Thoracic aorta (tissue), 2 donors: ENCODE measurements at places on chromosomes 1 and 21. TPM values are rescaled to one million over a fixed set of nuclear protein-coding genes. Genes with fewer than 3 reads are reported as not detected.

DNA sequence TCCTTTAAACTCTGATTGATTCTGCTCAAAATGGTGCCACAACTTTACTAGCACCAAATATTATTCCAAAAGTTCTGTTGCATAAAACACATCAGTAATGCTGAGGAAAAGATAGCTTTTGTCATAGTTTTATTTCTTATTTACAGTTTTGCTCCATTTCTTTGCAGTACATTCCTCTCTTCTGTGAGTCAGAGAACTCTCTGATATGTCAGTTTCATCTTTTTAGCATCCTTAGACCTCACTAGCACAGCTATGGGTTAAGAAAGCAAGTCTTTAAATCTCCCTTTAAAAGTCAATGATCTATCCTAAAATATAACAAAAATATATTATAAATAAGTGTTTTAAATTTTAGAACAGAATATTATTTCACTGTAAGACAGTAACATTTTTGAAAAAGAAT, 356.6 kb upstream of the SNX7 start:
- H3K27ac ChIP-seq, result no peak overlapping the region
- no peaks in the 10 kb centered on the region for H3K36me3 ChIP-seq
- no peak overlapping the region for H3K4me3 ChIP-seq
- H3K27me3 ChIP-seq, result no peaks in the 10 kb centered on the region

DNA sequence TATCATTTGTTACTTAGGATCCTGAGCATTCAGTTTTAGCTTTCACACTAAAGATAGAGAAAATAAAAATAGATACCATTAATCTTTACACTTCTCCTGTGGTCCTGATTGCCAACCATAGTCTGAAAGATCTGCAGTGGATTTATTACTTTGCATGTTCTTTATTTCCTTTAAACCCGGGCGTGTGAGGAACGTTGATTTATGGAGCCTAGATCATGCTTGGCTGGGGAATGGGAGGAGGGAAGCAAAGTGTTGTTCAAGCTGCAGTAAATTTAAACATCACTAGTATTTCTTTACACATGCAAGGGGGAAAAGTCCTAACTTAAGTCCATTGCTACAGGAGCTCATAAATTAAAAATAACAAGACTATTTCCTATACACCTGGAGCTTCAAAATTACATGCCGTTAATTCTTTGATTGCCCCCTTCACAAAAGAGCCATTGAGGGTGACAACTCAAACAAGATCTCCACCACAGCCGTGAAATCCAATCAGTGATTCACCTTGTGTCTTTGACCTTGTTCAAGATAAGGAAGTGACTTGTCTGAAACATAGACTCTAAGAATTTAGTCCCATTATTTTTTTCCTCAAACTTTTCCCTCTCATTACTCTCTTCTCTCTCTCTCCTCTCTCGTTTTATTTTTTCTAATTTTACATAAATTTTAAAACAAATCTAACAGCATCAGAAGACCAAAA, 282.7 kb downstream of the KIF26B start:
- H3K27ac ChIP-seq, result no peak overlapping the region
- DNase-seq, result no peak
- no peaks in the 10 kb centered on the region for H3K36me3 ChIP-seq
- no peaks in the 10 kb centered on the region for H3K27me3 ChIP-seq
- H3K4me3 ChIP-seq, result no peak overlapping the region

Gene SPATA6
- total RNA-seq, result 16.1 TPM

- no peak overlapping the region for H3K4me3 ChIP-seq
- H3K27me3 ChIP-seq, result no peaks in the 10 kb centered on the region
- no peaks in the 10 kb centered on the region for H3K4me1 ChIP-seq
- DNase-seq, result no peak
- H3K36me3 ChIP-seq, result no peaks in the 10 kb centered on the region
- H3K27ac ChIP-seq, result no peak overlapping the region
Observed at GRCh38 chr21:21238629-21239400, 240.6 kb downstream of the NCAM2 start.

DNA sequence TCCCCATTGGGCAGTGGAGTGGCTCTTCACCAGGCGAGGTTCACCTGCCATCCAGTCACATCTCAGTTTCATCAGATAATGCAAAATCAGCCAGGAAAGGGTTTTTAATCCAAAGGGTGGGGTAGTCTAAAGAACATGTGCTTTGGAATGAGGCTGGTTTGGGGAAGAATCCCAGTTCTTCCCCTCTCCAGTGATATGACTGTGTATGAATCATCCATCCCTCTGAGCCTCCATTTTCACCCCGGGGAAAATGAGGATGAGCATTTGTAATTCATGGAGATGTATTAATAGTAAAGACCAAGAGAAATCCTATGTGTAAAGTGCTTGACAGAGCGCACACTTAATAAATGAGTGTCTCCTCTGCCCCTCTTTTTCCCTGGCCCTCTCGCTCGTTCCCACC, 215.1 kb upstream of the FGGY start:
- no peak overlapping the region for H3K27ac ChIP-seq
- H3K4me1 ChIP-seq, result no peaks in the 10 kb centered on the region
- no peaks in the 10 kb centered on the region for H3K36me3 ChIP-seq
- H3K4me3 ChIP-seq, result no peak overlapping the region
- no peak for DNase-seq

Gene SH2D1B
- 0.68 TPM for total RNA-seq

Gene PGBD2
- total RNA-seq, result 6.5 TPM

GRCh38 chr1:92315766-92316599, 17.1 kb downstream of the RPAP2 start:
- DNase-seq, result no peak
- H3K36me3 ChIP-seq, result no peaks in the 10 kb centered on the region
- H3K4me1 ChIP-seq, result no peaks in the 10 kb centered on the region
- no peak overlapping the region for H3K27ac ChIP-seq

- H3K4me1 ChIP-seq, result peaks cover 13% of the 10 kb centered on the region
- peaks cover 15% of the 10 kb centered on the region for H3K36me3 ChIP-seq
- peak overlapping the region; percentile 8 for H3K27ac ChIP-seq
- H3K4me3 ChIP-seq, result no peak overlapping the region
- DNase-seq, result no peak
Observed at GRCh38 chr1:203807196-203807595, 11.8 kb downstream of the ZBED6 start.

GRCh38 chr1:236051242-236051791, 13.6 kb downstream of the NID1 start:
- no peaks in the 10 kb centered on the region for H3K4me1 ChIP-seq
- peaks cover 14% of the 10 kb centered on the region for H3K36me3 ChIP-seq
- DNase-seq, result no peak
- H3K4me3 ChIP-seq, result no peak overlapping the region

GRCh38 chr1:224861339-224861716, 68.1 kb upstream of the DNAH14 start:
- no peak for DNase-seq
- H3K27ac ChIP-seq, result no peak overlapping the region
- H3K36me3 ChIP-seq, result no peaks in the 10 kb centered on the region
- no peak overlapping the region for H3K4me3 ChIP-seq
- no peaks in the 10 kb centered on the region for H3K27me3 ChIP-seq

Gene KIAA1614
- 13.8 TPM for total RNA-seq

Gene FCRL2
- not detected for total RNA-seq

- no peaks in the 10 kb centered on the region for H3K27me3 ChIP-seq
- no peak overlapping the region for H3K4me3 ChIP-seq
- H3K36me3 ChIP-seq, result no peaks in the 10 kb centered on the region
- no peaks in the 10 kb centered on the region for H3K4me1 ChIP-seq
Observed at GRCh38 chr1:54835970-54836369, 34.8 kb upstream of the TTC22 start.

DNA sequence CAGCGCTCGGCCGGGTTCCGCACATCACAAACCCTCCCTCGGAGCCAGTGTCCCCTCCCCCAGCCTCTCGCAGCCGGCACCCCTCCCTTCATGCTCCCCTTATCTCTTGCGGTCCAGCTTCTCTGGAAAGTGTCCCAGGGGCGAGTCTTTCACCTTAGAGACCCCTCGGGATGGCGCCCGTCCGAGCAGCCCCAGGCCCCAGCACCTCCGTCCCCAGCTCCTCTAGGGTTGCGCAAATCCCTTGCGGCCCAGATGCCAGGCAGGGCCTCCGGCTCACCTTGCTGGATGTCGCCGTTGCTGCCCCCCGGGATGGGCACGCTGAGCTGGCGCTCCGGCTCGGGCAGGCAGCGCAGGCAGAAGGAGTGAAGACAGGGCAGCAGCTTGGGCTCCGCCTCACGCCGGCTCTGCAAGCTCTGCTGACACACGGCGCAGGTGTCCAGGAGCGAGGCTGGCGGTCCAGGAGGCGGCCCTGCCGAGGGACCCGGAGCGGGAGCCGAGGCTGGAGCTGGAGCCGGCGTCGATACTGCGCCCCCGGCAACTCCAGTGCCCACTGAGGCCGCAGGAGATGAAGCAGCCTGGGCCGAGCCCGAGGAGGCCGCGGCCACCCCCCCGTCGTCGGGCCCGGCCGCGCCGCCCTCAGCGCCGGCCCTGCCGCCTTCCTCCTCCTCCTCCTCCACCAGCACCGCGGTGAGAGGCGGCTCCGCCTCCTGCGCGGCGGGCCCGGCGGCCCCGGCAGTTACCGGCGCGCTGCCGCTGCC, 550 bp downstream of the TRIM33 start:
- H3K4me3 ChIP-seq, result peak overlapping the region; percentile 89
- peak overlapping the region; percentile 97 for H3K27ac ChIP-seq
- H3K27me3 ChIP-seq, result no peaks in the 10 kb centered on the region

GRCh38 chr1:98389809-98390208, 271.7 kb upstream of the SNX7 start:
- no peaks in the 10 kb centered on the region for H3K27me3 ChIP-seq
- H3K36me3 ChIP-seq, result no peaks in the 10 kb centered on the region
- H3K4me1 ChIP-seq, result no peaks in the 10 kb centered on the region
- no peak for DNase-seq
- no peak overlapping the region for H3K27ac ChIP-seq
- no peak overlapping the region for H3K4me3 ChIP-seq

Gene HRNR
- total RNA-seq, result not detected

- no peaks in the 10 kb centered on the region for H3K36me3 ChIP-seq
- no peaks in the 10 kb centered on the region for H3K4me1 ChIP-seq
- DNase-seq, result no peak
- H3K4me3 ChIP-seq, result no peak overlapping the region
- H3K27ac ChIP-seq, result no peak overlapping the region
Observed at GRCh38 chr1:97097404-97097925, 375.9 kb downstream of the PTBP2 start.

GRCh38 chr1:111249960-111250359, 22.4 kb downstream of the CHI3L2 start:
- H3K36me3 ChIP-seq, result no peaks in the 10 kb centered on the region
- no peak overlapping the region for H3K4me3 ChIP-seq
- no peaks in the 10 kb centered on the region for H3K4me1 ChIP-seq
- H3K27me3 ChIP-seq, result no peaks in the 10 kb centered on the region
- H3K27ac ChIP-seq, result no peak overlapping the region

Gene CIART
- total RNA-seq, result 5.2 TPM

- no peaks in the 10 kb centered on the region for H3K4me1 ChIP-seq
- no peaks in the 10 kb centered on the region for H3K27me3 ChIP-seq
- no peak for DNase-seq
- no peak overlapping the region for H3K27ac ChIP-seq
- H3K4me3 ChIP-seq, result no peak overlapping the region
- H3K36me3 ChIP-seq, result no peaks in the 10 kb centered on the region
Observed at GRCh38 chr1:108055387-108055786, 90.4 kb upstream of the VAV3 start.

- H3K4me3 ChIP-seq, result no peak overlapping the region
- peaks cover 9% of the 10 kb centered on the region for H3K36me3 ChIP-seq
- H3K27ac ChIP-seq, result no peak overlapping the region
- peaks cover 76% of the 10 kb centered on the region for H3K4me1 ChIP-seq
Observed at GRCh38 chr1:110347182-110347893, 8.2 kb downstream of the RBM15 start.

- no peak for DNase-seq
- no peaks in the 10 kb centered on the region for H3K27me3 ChIP-seq
- H3K36me3 ChIP-seq, result no peaks in the 10 kb centered on the region
- peaks cover 7% of the 10 kb centered on the region for H3K4me1 ChIP-seq
- H3K27ac ChIP-seq, result no peak overlapping the region
Observed at GRCh38 chr1:69570356-69570755, 2.6 kb downstream of the LRRC7 start.

GRCh38 chr1:114901814-114902213, 47.2 kb downstream of the SYCP1 start:
- H3K27ac ChIP-seq, result no peak overlapping the region
- peak overlapping the region; percentile 59 for H3K4me3 ChIP-seq
- no peak for DNase-seq
- H3K4me1 ChIP-seq, result no peaks in the 10 kb centered on the region
- no peaks in the 10 kb centered on the region for H3K36me3 ChIP-seq

DNA sequence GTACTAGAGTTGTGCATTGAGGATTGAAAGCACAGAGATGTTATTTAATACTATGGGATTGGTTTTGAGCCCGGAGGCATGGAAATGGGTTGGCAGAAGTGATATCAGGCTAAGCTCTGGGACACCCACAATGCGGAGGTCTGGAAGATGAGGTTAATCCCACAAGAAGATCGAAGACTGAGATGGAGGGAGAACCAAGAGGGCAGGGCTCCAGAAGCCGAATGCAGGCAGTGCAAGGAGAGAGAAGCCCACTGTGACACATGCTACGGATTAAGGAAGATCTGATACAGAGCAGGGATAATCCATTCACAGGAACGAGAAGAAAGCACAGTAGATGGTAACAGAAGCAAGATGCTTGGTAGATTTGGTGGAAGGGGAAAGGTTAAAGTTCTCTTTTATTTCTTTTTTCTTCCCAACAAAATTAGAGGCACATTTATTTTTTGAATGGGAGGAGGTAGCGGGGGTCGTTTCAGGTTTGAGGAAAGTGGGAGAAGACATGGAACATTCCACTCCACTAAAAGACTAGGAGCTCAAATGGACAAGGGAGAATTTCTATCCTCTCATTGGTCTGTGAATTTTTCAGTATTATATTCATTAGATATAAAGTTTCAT, 113.2 kb downstream of the NCAM2 start:
- no peaks in the 10 kb centered on the region for H3K4me1 ChIP-seq
- H3K4me3 ChIP-seq, result no peak overlapping the region
- no peaks in the 10 kb centered on the region for H3K36me3 ChIP-seq
- no peaks in the 10 kb centered on the region for H3K27me3 ChIP-seq

GRCh38 chr1:175673371-175674150, 69.8 kb downstream of the TNR start:
- no peaks in the 10 kb centered on the region for H3K27me3 ChIP-seq
- no peaks in the 10 kb centered on the region for H3K4me1 ChIP-seq
- no peak for DNase-seq
- no peak overlapping the region for H3K27ac ChIP-seq
